Activated T-cell treated with anti-CD3 and anti-CD28 coated beads for 1 hour (primary cell): ENCODE measurements at places on chromosomes 5 and 9.
A peak's percentile ranks its signal among the peaks of the same experiment; 100 is the strongest.

GRCh38 chr9:109585796-109586195 lies 87.7 kb upstream of the PTPN3 start:
- no peak for DNase-seq

GRCh38 chr9:13377171-13377925 lies 97.9 kb upstream of the MPDZ start:
- DNase-seq = no peak

DNA sequence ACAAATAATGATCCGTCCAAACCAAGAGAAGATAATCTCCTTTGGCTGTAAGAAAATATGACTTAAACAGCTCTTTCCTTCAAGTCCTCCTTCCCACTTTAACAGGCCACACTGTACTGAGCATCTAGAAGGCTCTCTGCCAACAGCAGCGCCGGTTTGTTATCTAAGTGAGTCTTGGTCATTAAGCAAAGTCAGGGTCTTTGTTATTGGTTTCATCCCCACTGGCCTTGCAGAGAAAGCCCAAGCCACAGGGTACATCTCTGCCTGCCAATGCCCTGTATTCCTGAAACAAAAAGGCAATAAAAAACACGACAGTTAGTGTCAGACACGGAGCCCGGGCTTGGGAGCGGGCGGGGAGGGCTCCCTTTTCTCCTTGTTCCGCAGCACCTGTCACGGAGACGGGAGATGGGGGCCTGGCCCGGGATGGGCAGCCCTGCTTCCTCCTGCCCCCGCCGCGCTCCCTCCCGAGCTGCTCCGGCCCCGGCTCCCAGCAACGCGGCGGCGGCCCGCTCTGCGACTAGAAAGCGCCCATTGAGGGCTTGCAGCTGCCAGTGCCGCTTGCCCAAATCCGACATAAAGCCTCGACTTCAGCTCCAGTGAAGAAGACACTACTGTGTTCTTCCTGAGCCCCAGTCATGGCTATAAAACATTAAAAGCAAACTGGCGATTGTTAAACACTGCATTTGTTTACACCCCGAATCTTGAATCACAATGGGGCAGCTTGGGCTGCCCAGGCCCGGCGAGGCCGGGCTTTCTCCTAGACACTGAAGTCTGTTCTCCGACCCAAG lies 28.1 kb upstream of the PIK3R1 start:
- no peak for DNase-seq

- DNase-seq = no peak
Measured at GRCh38 chr5:16518606-16519005, 53.0 kb upstream of the ZNF622 start.

DNA sequence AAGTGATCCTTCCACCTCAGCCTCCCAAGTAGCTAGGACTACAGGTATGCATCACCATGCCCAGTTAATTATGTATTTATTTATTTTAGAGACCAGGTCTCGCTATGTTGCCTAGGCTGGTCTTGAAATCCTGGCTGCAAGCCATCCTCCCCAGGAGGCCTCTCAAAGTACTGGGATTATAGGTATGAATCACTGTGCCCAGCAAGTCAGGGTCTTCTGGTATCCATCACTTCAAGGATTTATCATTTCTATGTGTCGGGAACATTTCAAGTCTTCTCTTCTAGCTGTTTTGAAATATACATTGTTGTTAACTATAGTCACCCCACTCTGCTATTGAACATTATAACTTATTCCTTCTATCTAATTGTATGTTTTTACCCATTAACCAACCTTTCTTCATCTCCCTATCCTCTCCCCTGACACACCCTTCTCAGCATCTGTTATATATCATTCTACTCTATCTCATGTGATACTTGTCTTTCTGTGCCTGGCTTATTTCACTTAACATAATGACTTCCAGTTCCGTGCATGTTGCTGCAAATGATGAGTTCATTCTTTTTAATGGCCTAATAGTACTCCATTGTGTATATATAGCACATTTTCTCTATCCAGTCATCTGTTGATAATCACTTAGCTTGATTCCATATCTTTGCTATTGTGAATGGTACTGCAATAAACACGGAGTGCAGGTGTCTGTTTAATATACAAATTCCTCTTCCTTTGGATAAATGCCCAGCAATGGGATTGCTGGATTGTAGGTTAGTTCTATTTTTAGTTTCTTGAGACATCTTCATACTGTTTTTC lies 26.4 kb downstream of the UTP15 start:
- DNase-seq = no peak

- DNase-seq = peak; percentile 43
Measured at GRCh38 chr5:103258957-103259704, 568 bp downstream of the MACIR start.

GRCh38 chr5:20463206-20463605 lies 475.2 kb upstream of the CDH18 start:
- DNase-seq = no peak

DNA sequence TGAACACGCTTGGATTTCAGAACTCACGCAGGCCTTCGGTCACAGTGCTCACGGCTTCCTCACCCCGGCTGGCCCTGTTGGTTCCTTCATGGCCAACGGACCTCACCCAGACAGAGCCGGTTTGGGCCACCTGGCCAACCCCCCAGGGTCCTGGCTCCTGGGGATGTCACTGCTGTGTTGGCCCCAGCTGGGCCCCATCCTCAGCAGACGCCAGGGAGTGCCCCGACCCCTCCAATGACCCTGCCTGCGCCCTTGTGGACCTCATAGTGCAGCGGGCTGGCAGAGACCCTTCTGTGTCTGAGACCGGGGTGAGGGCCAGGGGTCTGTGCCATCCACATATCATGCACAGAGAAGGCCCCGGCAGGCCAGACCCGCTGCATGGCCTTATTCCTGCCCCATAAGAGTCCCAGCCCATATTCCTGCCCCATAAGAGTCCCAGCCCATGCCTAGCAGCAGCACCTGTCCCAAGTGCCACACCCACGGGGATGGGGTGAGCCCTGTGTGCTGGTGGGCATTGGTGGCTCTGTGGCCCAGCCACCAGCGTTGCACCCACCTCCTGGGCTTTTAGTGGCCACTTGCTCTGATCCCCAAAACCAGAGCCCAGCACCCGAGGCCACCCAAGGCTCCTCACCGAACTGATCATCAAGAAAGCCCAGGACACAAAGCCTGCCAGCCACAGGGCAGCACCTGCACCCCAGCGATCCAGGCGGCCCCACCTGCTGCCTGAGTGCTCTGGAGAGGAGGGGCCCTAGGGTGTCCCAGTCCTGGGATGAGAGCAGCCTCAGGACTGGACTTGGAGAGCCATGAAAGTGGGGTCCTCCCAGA lies 1.3 kb upstream of the LPCAT1 start:
- no peak for DNase-seq

DNA sequence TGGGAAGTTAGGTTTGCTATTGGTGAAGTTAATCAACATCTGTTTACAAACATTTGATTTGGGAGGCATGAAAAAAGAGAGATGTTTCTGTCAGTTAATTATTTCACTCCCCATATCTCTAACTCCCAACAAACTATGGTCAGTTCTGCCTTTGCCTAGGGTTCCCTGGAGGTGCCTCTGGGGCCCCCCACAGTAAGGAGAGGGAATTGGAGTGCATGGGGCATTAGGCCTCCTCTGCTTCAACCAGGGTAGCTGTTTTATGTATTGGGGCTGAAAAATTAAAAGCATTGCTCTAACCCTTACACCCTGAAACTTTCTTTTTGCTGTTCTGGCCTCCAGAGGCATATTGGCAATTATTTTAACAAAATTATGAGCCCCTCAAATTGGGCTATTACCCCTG lies 32.3 kb downstream of the RUSC2 start:
- no peak for DNase-seq

DNA sequence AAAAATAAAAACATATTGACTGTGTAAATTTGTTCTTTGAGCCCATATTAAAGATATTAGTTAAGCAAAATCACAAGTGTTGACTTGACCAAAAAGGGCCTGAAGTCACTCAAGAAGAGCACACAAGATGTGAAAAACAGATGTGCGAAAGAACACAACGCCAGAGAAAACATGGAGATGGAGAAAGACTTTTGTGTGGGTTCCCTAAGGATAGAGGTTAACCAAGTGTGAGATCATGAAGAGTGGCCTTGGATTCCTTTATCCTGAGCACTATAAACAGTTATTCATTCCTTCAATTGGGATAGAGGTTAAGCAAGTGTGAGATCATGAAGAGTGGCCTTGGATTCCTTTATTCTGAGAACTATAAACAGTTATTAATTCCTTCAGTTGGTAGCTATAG lies 361.8 kb downstream of the CDH18 start:
- no peak for DNase-seq

- DNase-seq = no peak
Measured at GRCh38 chr9:131981116-131981776, 98.4 kb downstream of the MED27 start.

GRCh38 chr9:132333556-132333955 lies 21.2 kb downstream of the SETX start:
- DNase-seq = no peak

GRCh38 chr5:133410335-133410828 lies 202.0 kb downstream of the FSTL4 start:
- DNase-seq = no peak

- no peak for DNase-seq
Measured at GRCh38 chr9:128113526-128114325, 13.8 kb downstream of the PTGES2 start.

GRCh38 chr9:74848153-74848525 lies 39.6 kb downstream of the TRPM6 start:
- DNase-seq = no peak

GRCh38 chr5:20157089-20157488 lies 169.1 kb upstream of the CDH18 start:
- no peak for DNase-seq

DNA sequence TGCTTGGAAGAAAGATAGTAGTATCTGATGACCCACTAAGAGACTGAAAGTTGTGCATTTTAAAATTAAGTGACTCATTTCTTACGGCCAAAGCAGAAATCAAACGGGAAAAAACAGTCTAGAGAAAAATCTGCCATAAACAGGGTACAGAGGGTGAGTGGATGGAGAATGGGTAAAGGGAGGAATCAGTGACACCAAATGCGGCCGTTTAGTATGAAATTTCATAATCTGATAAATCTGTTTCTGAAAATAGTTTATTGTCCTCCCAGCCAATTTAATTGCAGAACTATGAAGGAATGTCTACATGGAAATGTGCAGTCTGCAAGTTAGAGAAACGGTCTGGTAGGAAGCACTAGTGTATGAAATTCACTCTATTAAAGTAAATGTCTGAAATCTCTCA lies 39.5 kb downstream of the ADAMTS12 start:
- DNase-seq = no peak

GRCh38 chr9:132588501-132589147 lies 6.2 kb downstream of the BARHL1 start:
- no peak for DNase-seq

DNA sequence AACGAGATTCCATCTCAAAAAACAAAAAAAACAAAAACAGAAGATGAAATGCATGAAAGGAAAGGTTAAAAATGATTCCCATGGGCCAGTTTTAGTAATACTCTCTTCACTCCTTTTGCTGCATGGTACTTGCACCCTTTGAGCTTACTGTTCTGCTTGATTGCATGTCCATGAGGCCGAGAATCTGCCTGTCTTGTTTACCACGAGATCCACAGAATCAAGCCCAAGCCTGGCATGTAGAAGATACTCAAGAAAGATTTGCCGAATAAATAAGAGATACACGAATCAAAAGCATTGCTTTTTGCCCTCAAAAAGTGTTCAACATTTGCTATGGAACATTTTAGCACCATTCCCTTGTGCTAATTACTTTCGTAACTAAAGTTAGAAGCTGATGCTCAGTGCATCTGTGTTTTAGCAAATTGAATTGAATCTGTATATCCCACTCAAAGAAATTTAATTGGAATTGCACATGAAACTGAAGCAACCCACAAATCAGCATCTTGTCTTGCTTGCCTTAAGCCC lies 1.1 kb downstream of the FAXDC2 start:
- DNase-seq = no peak

- no peak for DNase-seq
Measured at GRCh38 chr5:169826618-169827017, 153.7 kb downstream of the INSYN2B start.

DNA sequence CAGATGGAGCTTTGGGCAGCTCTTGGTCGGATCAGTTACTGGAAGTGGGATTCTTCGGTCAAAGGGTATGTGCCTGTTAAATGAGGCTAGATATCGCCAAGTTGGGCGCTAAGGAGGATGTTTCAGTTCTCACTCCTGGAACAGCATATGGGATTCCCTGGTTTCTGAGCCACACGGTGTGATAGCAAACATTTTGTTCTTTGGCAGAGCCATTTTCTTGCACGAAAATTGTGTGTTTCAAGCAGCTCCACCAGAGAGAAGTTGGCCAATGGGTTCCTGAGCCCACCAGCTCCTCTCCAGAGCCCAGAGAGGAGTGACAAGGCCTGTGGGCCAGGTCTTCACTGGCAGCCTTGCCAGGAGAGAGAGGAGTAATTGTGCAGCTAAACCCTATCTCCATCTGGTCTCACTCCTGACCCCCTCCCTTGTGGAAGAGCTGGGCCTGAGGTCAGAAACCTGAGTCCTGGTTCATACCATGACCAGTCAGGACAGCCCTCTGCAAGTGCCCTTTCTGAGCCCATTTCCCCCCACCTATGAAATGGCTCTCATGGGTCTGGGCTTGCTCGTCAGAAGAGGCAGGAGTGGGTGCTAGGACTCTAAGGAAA lies 10.7 kb upstream of the SLC6A7 start:
- no peak for DNase-seq

- no peak for DNase-seq
Measured at GRCh38 chr9:113566016-113566711, 102.6 kb downstream of the RGS3 start.

DNA sequence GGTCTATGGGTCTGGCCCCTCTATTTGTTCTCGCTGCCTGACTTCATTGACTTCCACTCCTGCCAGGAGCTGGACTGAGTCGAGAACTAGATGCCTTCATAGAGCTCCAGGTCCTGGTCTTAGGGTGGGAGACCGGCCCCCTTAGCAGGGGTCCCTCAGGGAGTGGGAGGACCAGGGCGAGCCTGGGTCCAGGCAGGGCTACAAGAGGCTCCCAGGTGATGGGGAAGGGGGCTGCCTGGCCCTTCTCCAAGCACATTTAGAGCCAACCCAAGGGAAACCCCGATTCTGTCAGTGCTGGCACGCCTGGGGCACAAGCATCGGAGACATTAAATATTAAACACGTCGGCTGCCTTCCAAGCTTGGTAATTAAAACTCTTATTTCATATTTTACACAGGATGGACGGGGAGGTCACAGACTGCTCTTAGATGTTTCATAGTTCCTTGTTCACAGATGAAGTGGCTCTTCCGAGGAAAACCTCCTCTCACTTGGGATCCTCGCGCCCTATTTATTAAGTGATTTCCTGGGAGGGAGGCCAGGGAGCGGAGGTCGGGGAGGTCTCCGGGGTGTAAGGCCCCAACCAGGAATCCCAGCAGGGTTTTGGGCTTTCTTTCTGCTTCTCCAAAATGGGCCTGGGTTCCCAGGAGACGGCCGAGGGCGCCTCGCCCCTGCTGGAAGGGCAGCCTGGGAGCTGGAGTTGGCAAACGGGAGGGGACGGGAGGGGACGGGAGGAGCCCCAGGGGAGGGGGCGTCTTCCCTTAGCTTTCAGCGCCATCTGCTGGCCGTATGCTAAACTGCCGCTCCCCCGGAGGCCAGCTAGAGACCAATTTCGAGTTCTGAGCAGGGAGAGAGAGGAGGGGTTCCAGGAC lies 23.4 kb upstream of the ZBTB43 start:
- peak; percentile 85 for DNase-seq
